Left renal cortex interstitium (tissue), 4 donors: ENCODE measurements at places on chromosomes 16 and 17.

DNA sequence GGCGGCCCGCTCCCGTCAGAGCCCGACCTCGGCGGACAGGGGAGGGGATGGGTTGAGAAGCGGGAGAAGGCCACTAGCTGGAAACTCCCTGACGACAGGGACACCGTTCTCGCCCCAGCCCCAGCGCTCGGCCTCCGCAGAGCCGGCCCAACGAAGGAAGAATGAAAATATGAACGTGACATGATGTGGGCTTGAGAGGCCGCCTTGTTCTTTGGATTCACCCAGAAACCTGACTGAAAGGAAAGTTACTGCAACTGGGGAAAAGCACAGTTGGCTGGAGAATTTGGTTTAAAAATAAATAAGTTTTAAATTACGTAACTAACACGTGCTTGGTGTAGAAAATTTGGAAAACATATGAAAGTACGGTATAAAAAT is 21.1 kb downstream of the NPTX1 start:
- DNase-seq: no peak

- DNase-seq: no peak
Measured at GRCh38 chr17:5563456-5563855, 20.9 kb downstream of the NLRP1 start.

- no peak for DNase-seq
Measured at GRCh38 chr16:70342016-70342415, 4.7 kb upstream of the DDX19A start.

GRCh38 chr17:77466140-77466539 is 325.4 kb downstream of the SEC14L1 start:
- DNase-seq: no peak

GRCh38 chr16:54783226-54783625 is 147.4 kb upstream of the IRX5 start:
- no peak for DNase-seq

DNA sequence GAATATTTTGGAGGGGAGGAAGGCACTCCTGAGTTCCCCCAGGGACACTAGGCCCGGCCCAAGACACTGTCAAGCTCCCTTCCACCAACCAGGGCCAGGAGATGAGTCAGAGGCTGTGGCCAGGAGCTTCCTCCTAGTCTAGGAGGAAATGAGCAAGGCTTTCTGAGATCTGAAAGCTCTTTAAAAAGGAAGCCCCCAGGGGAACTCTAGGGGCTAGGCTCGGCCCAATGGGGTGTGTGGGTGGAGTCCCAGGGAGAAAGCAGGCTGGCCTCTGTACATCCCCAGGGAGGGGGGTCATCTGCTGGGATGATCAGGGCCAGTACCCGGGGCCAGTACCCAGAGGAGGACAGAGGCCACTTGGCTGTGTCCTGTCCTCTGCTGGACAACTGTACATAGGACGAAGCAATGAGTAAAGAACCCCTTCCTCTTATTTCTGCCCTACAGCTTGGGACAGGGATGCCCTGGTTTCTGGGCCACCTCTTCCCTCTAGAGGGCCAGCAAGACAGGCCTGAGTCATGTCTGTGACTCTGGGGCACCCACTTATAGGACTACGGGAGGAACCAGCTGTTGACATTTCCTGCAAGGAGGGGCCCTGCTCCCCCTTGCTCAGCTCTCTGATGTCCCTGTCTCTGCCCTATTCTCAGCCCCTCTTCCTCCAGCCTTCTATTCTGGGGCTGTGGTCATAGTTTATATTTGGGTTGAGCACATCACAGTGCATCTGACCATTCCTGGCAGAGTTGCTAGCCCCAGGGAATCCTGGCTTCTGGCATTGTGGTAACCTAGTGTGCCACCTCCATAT is 2.7 kb downstream of the FHOD1 start:
- DNase-seq: no peak

GRCh38 chr17:29625037-29625750 is 2.5 kb upstream of the CORO6 start:
- DNase-seq: no peak

DNA sequence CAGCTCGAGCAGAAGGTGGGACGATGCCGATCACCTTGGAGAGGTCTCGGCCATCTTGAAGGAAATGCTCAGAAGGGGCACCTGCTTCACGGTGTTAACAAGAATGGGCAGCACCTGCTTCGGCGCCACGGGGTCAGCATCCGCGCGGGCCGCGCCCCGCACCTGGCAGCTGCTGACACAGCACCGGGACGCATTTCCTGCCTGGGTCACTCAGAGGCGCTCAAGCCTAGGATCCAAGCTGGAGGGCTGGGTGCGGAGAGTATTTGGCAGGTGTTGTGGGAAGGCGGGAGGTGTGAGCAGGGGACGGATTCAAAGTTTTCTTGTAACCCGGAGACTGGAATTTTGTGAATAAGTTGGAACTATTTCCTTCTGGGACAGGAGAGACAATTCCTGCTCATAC is 39.3 kb upstream of the AKTIP start:
- no peak for DNase-seq
